ENCODE measurements at places on chromosomes 6 and 20.

DNA sequence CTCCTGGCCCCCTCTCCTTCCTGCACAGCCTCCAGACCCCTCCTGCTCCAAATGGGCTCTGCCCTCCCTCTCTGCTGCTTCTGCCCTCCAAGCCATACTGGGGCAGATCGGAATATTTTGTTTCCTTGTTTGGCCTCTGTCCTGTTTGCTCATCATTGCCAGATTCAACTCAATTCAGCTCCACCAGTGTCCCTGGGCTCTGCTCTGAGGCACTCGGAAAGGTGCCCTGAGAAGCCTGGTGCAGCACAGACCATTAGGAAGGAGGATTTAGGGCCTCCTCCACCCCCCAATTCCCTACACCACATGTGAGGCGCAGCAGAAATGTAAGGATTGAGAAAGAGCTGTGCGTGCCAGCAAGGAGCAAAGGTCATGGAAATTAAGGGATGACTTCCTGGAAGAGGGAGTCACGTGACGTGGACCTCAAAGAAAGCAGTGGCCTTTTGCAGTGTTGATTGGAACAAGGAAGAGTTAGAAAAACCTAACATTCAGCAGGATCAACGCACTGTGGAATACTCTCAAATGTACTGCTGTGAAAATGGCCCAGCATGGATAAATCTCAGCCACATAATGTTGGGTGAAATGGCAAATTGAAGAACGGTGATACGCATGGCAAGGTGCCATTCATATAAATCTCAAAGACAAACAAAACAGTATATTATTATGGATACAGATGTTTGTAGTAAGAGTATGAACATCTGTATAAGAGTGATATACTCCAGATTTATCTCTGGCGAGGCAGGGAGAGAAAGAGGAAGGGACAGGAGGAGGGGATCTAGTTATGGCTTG lies 229.5 kb upstream of the RNF24 start:
- no peak for DNase-seq

GRCh38 chr20:57212534-57213276 lies 53.7 kb downstream of the BMP7 start:
- DNase-seq: peak; percentile 68

DNA sequence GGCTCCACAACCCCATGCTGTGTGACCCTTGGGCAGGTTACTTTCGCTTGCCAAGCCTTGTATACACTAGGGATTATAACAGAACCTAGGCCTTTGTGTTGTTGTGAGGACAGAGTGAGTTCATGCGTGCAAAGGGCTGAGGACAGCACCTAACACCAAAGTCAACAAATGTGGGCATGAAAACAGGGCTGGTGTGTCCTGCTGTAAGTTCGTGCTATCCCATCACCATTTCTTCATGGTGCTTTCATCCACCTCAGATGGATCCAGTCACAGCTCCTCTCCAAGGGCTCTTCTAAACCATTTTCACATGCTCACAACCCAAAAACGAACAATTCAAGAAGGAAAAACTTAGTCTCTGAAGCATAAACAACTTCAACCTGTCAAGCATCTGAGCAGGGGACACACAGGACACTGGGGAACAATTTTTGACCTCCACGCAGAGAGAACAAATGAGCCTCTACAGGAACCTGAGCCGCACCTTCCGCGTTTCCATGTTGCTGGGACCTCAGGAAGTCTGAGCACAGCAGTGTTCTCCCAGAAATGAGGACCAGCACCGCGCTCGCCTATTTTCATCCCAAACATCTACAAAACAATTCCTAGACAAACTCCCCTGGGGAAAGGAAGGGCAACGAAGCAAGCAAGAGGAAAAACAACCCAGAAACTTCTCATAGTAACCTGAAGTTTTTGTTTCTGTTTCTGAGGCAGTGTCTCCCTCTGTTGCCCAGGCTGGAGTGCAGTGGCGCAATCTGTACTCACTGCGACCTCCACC lies 3.1 kb downstream of the LRP11 start:
- no peak for DNase-seq

DNA sequence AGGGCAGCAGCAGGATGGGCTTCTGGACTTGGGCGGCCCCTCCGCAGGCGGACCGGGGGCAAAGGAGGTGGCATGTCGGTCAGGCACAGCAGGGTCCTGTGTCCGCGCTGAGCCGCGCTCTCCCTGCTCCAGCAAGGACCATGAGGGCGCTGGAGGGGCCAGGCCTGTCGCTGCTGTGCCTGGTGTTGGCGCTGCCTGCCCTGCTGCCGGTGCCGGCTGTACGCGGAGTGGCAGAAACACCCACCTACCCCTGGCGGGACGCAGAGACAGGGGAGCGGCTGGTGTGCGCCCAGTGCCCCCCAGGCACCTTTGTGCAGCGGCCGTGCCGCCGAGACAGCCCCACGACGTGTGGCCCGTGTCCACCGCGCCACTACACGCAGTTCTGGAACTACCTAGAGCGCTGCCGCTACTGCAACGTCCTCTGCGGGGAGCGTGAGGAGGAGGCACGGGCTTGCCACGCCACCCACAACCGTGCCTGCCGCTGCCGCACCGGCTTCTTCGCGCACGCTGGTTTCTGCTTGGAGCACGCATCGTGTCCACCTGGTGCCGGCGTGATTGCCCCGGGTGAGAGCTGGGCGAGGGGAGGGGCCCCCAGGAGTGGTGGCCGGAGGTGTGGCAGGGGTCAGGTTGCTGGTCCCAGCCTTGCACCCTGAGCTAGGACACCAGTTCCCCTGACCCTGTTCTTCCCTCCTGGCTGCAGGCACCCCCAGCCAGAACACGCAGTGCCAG lies at the start of gene TNFRSF6B:
TSS of gene TNFRSF6B (plus strand) at position 25 of the 729 bp plus-strand sequence. CDS start at position 141, 116 bp downstream.
- no peak for DNase-seq

- no peak for DNase-seq
These were observed 58.6 kb downstream of the TINAG start for GRCh38 chr6:54366667-54367327.

DNA sequence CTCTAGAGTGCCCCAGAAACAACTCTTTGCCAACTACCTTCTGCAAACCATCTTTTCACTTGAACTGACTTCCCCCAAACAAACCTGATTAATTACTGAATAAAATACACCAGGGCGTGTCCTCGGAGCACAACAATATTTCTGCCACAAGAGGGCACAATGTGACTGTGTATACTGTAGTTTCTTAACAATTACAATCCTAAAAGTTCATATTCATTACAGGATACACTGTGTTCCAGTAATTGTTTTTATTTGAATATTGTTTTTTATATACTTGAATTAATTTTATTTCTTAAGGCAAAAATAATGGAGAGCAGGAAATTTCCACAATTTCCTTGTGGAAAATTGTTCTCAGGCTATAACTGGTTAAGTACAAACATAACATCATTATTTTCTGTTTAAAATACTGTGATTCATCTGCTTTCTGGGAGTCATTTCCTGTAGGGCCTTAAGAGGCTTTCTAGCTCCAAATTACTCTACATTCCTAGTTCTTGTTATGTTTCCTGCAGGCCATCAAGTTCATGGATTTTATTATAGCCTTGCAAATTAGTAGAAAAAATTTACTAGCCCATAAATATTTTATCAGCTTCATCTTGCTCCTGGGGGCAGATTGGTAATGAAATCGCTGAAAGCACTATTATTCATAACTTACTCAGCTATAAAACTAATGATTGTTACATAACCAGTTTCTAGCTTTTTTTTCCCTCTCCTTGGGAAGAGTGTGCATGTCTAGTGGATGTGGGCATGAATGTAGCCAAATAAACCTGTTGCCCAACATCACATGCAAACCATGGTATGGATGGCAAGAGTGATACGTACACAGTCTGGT lies 51.9 kb upstream of the SLC22A16 start:
- peak; percentile 68 for DNase-seq

DNA sequence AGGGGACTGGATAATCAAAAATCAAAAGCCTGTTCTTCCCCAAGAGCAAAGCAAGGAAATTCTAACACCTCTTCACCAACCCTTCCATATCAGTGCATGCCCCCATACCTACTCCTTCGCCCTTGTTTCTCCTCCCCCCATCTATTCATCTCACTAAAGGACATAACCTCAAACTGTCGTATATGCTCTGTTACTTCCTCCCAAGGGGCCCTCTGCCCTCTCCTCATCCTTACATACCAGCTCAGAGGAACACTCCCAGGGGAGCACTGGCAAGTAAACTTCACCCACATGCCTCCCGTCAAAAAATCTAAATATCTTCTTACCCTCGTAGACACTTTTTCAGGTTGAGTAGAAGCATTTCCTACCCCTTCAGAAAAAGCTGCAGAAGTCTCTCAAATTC lies 9.4 kb upstream of the ADTRP start:
- DNase-seq: no peak

- DNase-seq: no peak
These were observed 135.5 kb downstream of the CDKAL1 start for GRCh38 chr6:20669571-20670314.

DNA sequence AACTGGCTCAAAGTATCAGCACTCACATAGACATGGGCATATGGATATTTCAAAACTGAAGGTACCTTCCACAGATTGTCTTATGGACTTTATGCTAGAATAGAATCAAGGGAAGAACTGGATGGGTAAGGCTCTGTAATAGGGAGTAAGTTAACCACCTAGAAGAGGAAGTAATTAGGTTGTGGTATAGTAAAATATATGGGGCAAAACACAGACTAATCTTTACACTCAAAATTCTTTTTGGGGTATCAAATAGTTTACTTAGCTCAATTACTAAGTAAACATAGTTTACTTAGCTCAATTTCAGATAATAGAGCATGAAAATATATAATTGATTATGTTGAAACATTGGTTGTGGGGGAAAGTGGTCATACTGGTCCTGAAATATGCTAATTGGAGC lies 94.2 kb upstream of the ATXN1 start:
- no peak for DNase-seq

DNA sequence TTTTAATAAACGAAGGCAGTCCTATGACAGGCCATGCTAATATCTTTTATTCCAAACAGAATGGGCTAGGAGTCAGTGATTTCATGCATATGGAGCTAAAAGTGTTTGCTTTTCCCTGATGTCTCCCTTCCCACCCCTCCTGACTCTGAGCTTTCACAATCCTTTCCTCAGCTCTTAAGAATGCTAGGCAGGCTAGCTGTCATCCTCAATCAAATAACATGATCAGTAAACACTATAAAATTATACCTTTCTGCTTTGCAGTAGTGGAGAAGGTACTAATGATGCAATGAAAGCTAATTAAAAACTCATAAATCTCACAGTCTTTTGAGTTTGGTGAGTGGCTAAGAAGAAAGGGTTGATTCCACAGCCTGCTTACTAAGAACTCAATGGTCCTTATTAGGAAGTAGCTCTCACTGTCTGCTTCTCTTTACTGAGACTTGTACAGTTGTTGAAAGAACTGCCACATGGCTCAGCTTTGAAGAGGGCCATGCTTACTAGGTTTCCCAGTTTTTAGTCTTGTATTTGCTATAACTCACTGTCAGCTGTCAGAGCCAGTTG lies 250.9 kb upstream of the JAG1 start:
- DNase-seq: no peak

DNA sequence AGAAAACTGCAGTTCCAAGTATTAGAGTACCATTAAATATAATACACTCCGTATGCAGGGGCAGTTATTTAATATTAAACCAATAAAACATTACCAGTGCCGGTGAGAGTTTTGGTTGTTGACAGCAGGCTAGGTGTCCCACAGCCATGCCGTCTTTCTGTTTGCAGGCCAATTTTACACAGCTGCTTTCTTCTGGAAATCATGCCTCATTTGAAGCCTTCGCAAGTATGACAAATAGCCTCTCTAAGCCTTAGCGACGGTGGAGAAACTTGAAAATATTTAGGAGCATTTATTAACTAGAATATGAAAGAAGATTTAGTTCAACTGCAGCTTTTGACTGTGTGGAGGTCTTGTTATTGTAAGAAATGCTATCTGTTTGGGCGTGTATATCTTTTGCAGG lies 226.0 kb downstream of the BMP2 start:
- no peak for DNase-seq

DNA sequence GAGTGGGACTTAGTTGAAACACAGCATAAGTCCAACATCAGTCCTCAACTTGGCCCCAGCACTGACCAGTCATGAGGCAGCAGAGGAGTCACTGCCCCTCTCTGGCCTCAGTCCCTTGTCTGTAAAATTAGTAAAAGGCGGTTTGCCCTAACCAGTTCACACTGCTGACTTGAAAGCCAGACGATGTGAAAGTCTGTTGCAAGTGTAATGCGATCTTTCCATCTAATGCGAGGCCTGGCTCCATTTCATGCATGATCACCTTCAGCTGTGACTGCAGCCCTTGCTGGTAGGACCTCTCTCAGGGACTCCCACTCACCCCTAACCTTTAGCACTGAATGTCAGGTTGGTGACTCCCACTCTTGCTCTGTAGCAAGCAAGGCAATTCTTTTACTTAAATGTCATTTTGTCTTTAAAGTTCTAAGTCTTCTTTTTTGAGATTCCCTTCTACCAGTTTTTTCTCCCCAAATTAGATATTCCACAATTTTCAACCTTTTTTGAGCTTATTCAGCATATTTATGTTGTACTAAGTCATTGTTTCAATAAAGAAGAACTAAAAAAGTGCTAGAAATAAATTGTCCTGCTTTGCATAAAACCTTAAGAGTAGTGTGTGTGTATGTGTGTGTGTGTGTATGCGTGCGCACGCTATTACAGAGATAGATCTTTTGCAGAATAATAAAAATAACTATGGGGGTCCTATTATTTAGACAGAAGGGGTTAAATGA lies 245.5 kb downstream of the PACRG start:
- DNase-seq: no peak

DNA sequence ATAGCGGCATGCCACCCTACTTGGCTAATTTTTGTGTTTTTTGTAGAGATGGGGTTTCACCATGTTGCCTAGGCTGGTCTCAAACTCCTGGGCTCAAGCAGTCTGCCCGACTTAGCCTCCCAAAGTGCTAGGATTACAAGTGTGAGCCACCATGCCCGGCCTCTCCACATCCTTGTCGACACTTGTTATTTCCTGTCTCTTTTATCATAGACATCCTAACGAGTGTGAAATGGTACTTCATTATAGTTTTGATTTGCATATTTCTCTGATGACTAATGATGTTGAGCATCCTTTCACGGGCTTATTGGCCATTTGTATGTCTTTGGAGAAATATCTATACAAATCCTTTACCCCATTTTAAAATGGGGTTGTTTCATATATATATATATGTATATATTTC lies 39.0 kb upstream of the ASXL1 start:
- DNase-seq: no peak

GRCh38 chr6:113907102-113907815 lies 50.1 kb downstream of the MARCKS start:
- no peak for DNase-seq

DNA sequence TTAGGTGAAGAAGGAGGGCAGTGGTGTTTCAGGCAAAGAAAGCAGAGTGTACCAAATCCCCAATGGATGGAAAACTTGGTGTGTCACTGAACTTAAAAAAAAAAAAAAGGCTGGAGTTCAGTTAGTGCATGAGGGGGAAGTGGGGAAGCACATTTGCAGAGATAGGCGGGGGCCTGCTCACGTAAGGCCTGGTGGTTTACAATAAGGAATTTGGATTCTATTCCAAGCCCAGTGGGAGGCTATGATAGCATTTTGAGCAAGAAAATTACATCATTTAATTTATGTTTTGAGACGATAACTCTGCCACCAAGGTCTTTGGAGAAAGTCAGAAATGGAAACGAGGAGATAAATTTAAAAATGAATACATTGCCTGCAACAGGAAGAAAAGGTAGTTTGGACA lies 225.5 kb downstream of the EYA4 start:
- DNase-seq: no peak

- DNase-seq: no peak
These were observed 28.9 kb downstream of the PLG start for GRCh38 chr6:160730911-160731310.

All from amniotic stem cell (primary cell).